ENCODE measurements at places on chromosomes 11 and 22.

- peak; percentile 52 for DNase-seq
Observed at GRCh38 chr11:117823294-117823945, 1.1 kb downstream of the FXYD2 start.

DNA sequence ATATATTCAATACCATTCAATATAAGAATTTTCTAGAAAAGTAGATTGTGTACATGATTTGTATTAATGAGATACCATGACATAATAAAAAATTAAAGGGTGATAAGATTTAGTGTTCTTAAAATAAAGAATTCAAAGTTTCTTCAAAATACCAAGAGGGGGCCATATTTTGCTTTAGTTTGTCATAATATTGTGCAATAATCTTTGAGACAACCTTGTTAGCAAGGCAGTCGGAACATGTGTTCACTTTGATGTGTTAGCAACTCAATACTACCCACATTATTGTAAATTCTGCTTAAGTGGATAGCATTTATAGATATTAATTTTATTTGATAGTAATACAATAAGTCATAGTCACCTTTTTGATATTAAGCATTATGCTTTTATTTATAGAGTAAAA is 241.3 kb upstream of the PDGFD start:
- no peak for DNase-seq

DNA sequence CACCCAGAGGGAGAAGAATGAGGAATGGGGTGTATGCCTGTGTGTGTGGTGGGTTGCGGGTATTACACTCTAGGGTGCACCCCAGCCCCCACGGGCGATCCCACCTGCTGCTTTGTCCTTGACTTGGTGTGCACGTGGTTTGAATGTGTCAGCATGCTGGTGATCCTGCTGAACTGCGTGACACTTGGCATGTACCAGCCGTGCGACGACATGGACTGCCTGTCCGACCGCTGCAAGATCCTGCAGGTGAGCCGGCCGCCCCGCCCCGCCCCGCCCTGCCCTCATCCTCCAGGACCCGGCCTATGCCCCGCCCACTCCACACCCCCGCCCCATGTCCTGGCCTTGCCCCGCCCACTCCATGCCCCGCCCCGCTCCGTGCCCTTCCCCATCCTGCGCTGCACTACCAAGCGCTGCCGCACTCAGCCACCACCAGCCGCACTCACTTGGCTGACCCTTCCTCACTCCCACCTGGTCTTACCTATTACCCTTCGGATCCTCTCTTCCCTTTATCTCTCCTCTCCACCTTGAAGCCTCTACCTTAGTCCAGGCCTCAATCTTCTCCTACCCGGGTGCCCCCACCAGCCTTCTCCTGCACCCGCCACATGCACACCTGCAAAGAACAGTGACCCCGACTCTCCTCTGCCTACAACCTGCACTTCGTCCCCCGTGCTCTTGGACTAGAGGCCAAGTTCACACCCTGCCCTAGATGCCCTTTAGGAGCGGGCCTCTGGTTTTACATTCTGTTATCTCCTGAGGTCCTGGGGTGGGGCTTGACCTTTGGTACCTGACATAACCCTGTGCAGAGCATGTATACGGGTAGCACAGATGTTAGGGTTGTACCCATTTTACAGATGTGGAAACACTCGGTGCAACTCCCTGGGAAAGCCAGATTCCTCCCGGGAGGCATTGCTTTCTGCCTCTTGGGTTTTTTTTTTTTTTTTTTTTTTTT is 27.7 kb downstream of the CACNA1I start:
- peak; percentile 81 for DNase-seq

DNA sequence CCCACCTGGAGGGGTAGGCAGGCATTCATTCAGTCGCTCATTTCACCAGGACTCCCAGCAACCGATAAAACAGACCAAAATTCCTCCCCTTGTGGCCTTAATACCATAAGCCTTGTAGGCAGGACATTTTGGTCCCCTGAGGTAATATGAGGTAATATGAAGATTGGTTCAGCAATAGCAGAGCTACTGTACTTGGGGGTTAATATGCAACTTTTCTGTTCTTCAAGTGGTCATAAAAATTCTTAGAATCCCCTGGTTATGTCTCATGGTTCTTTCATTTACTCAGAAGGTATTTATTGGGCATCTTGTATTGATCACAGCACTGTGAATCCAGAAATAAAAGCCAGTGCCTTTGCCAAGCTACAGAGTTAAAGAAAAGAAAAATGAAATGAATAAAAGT is 29.8 kb downstream of the SHISA8 start:
- DNase-seq = no peak

- DNase-seq = no peak
Observed at GRCh38 chr11:26777372-26777808, 55.5 kb upstream of the SLC5A12 start.

DNA sequence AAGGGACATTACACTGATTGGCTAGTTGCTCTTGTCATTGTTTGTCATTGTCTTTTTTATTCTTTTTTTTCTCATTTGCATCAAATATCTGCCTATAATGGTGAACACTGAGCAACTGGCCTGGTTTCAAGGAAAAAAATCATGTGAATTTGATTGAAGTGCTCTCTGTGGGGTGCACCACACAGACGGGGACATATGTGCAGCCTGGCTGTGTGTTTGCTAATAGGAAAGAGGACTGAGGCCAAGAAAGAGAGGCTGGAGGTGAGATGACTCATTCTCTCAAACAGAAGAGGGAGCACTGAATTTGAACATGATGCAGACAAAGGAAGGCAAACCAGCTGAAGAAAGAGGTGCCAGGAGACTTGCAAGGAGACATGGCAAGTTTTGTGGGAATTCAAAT is 684.9 kb upstream of the CCDC90B start:
- no peak for DNase-seq

GRCh38 chr11:14015711-14016110 is 53.2 kb downstream of the SPON1 start:
- no peak for DNase-seq

DNA sequence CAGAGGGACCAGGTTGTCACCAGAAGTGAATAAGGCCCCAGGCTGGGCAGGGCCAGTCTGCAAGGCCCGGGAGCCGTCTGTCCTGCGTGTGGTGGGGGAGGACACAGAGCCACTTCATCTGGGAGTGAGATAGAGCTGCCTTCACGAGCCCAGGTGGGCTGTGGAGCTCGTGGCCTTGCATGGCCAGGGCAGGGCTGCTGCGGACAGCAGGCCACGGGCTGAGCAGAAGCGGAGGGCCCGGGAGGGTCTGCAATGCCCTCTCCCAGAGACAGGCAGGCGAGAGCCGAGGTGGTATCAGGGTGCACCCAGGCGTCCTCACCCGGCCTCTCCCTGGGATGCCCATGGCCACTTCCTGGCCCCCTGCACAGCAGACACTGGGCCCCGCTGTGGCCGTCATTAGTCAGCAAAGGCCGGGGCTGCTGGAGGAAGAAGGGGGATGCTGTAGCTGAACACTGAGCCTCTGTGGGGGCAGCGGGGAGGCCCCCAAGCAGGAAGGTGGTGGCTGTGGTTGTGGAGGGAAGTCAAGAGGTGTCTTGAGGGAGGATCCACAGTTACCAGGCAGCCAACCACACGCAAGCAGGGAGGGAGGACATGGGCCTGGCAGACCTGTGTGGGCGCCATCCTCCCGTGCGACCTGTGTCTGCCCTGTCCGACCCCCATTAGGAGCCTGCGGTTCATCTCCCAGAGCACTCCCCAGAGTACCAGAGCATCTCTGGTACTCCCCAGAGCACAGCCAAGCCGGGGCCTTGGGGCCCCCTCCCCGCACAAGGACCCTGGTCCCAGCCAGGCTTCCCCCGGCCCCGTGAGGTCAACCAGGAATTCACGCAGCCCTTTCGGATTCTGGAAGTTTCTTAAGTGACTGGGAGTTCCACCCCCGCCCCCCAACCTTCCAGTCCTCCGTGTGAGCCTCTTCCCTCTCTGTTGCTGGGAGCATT is 1109.5 kb downstream of the BRD1 start:
- DNase-seq = no peak
